ENCODE measurements at places on chromosomes 7 and 10.

- peak; percentile 41 for DNase-seq
Measured at GRCh38 chr10:89213191-89213808, 6.2 kb upstream of the CH25H start.

GRCh38 chr7:5370454-5371353 is 52.9 kb downstream of the TNRC18 start:
- no peak for DNase-seq

DNA sequence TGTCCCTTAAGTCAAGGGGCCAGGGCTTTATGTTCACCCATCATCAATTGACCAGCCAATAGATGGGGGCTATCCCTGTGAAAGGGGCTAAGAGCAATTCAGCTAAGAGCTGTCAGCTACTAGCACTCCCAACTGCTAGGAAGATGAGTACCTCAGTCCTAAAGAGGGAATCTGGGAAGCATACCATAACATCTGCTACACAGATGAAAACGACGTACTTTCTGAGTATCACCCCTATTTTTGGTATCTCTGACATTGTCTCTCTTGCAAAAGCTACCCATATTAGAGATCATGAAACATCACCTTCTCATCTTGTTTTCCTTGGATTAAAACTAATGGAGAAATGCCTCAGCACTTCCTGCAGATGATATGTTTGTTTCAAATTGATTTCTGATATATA is 7.5 kb upstream of the SMNDC1 start:
- no peak for DNase-seq

GRCh38 chr10:121300723-121301122 is 297.5 kb downstream of the FGFR2 start:
- DNase-seq, result no peak

Measured in HT1080 (cell line).